ENCODE measurements at places on chromosomes 5 and 9.

GRCh38 chr5:69364414-69364813 lies 4.9 kb downstream of the AK6 start:
- DNase-seq: no peak

DNA sequence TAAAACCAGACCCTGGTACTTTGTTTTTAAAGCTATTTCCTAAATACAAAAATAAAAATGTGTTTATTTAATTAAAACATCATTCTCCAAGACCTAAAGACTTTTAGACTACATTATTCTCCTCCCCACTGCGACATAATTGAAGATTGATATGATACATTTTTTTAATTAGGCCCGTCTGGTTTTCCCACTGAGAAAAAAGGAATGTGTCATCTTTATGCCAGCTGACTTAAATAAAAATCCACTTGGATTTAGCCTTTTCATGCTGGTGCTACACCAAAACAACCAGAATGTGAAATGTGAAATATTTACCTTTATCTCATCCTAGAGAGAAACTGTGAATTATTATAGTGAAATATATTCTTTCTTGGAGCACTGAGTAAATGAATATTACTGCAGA lies 155.5 kb upstream of the PPP1R2B start:
- DNase-seq: no peak

- DNase-seq: no peak
Observed at GRCh38 chr9:133421615-133422542, at the start of gene ADAMTS13. ADAMTS13 (plus strand) TSS chr9:133422367; CDS start chr9:133422444, 77 bp downstream.

GRCh38 chr9:114401344-114401743 lies 13.6 kb upstream of the AKNA start:
- no peak for DNase-seq

GRCh38 chr9:106626936-106627335 lies 236.0 kb upstream of the ZNF462 start:
- DNase-seq: no peak

DNA sequence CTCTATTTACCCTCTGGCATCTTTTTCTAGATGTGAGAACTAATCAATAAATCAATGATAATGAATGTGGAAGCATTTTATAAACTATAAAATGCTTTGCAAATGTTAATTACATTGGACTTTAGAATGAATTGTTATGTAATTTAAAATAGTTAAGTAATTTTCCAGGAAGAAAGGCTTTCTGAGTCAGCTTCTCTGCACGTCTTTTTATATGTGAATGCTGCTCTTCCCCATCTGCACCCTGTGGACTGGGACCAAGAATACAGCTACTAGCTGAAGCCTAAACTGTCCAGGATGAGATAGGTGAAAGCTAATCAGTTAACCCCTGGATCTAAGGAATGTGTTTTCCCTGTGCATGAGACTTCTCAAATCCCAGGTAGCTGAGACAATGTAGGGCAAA lies 292.9 kb downstream of the NR3C1 start:
- DNase-seq: no peak

GRCh38 chr9:15670894-15671293 lies 118.1 kb downstream of the CCDC171 start:
- DNase-seq: no peak

GRCh38 chr9:8571643-8572042 lies 772.1 kb upstream of the DMAC1 start:
- no peak for DNase-seq

- DNase-seq: no peak
Observed at GRCh38 chr5:100469767-100470166, 65.4 kb upstream of the FAM174A start.

GRCh38 chr9:31983895-31984294 lies 400.5 kb upstream of the ACO1 start:
- no peak for DNase-seq

- DNase-seq: no peak
Observed at GRCh38 chr5:174610968-174611367, 113.4 kb upstream of the MSX2 start.

GRCh38 chr5:150075233-150075632 lies 11.1 kb downstream of the CSF1R start:
- no peak for DNase-seq

GRCh38 chr5:57176350-57176857 lies 2.5 kb downstream of the GPBP1 start:
- peak; percentile 11 for DNase-seq

DNA sequence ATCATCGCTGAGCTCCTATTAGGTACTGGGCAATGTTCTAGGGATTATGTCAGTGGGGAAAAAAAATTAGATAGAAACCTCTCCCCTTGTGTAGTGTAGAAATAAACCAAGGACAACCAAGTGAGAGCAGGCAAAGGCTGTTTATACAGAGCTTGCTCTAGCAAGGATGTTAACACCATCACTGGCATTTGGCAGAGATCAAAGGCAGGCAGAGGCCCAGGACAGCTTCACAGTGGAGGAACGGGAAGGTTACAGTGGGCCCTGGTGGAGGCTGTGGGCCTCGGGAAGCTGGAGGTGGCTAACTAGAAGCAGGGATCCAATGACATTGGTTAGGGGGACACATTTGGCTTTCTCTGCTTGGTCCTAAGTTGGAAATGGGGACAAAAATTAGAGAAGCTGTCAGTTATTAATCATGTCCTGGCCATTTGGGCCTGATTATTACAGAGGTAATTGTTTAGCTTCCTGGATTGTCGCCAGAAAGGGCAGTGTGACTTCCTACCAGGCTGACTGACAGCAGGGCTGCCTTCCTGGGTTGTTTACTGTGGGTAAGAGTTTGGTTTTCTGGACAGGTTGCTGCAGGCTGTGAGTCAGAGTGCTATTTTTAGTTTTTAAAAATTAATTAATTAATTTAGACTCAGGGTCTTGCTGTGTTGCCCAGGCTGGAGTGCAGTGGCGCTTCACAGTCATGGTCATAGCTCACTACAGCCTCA lies 259.3 kb downstream of the ROR2 start:
- no peak for DNase-seq

- no peak for DNase-seq
Observed at GRCh38 chr5:177142098-177142611, 8.6 kb downstream of the NSD1 start.

DNA sequence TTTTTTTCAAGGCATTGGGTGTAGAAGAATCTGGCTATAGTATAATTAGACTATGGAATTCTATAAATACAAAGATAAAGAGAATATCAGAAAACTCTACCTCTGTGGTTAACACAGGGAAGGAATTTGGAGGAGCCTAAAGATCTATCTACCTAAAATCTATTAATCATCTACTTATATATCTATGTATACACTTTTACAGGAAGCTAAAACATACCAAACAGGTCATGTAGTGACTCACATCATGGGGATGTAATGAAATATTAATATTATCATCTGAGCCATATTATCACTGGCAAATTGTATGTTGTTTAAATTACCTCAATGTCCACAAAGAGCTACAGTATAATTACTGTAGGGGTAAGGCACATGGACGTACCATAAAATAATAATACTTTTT lies 1748.2 kb downstream of the EFNA5 start:
- no peak for DNase-seq

DNA sequence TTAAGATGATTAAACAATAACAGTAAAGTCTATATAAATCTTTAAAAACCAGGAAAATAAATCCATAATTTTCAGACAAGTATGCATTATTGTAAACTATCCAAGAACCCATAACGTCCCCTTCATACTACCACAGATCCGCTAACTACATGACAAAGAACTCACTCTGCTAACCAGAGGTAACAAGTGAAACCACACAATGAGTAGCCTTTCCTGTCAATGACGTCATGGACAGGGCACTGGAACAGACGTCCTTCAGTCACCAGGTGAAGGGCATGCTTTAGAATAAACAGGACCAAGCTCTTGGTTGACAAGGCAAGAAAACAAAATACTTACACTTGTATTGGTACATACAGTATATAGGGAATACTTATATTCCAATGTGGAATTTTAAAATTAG lies 45.2 kb downstream of the RNF130 start:
- peak; percentile 27 for DNase-seq

- no peak for DNase-seq
Observed at GRCh38 chr5:23042226-23042625, 189.1 kb upstream of the CDH12 start.

DNA sequence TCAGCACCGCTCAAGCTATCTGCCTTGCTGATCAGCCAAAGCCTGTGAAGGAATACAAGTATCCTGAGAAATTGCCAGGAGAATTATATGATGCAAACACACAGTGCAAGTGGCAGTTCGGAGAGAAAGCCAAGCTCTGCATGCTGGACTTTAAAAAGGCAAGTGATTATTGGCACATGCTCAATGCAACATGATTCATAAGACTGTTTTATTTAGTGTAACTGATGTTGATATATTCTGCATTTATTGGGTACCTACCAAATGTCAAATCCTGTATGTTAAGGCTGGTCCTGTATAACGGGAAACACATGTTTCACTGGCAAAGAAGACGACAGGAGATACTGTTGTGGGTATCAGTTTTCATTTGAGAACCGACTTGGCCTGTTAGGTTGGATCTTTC lies 69.0 kb downstream of the ADAMTS16 start:
- no peak for DNase-seq

- DNase-seq: peak; percentile 3
Observed at GRCh38 chr5:118326481-118327045, 661.8 kb downstream of the DTWD2 start.

- no peak for DNase-seq
Observed at GRCh38 chr5:14266171-14266570, 123.0 kb downstream of the TRIO start.

DNA sequence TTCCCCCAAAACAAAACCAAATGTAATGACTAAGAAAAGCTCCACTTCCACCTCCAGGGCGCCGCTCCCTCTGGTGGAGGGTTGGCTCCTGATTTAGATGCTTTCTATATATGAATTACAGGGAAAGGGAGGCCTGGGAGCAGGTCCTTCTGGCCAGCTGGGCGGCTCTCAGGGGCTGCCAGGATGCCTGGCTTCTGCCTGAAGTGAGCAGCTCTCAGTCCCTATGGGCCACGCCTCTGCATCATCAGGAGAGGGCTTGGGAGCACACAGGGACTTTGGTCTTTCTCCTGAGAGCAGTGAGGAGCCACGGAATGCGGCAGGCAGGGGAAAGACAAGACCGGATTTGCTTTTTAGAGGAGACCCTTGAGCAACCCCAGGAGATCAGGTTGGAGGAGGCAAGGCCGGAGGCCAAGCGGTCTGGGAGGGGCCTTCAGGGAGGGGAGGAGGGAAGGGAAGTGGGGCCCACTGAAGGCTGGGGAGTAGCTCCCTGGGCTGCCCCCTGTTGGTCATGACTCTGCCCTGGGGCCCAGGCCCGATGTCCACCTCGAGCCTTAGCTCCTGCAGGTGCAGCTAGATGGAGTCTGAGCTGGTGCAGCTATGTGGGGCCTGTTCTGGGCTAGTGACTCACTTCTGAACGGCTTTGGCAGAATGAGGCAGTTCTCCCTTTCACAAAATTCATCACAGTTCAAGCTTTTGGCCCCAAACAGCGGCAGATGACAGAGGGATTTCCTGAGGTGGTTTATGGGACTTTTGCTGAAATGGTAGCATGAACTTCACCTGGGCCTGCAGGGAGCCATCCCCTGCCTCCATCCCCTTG lies 11.3 kb upstream of the GRHPR start:
- DNase-seq: no peak

DNA sequence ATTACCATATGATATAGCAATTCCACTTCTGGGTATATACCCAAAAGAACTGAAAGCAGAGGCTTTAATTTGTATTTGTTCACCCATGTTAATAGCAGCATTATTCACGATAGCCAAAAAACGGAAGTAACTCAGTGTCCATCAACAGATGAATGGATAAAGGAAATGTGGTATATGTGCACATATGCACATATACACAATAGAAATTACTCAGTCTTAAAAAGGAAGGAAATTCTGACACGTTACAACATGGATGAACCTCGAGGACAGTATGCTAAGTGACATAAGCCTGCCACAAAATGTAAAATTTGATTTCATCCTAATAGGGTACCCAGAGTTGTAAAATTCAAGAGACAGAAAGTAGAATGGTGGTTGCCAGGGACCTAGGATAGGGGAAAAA lies 54.9 kb downstream of the NUP155 start:
- DNase-seq: no peak

DNA sequence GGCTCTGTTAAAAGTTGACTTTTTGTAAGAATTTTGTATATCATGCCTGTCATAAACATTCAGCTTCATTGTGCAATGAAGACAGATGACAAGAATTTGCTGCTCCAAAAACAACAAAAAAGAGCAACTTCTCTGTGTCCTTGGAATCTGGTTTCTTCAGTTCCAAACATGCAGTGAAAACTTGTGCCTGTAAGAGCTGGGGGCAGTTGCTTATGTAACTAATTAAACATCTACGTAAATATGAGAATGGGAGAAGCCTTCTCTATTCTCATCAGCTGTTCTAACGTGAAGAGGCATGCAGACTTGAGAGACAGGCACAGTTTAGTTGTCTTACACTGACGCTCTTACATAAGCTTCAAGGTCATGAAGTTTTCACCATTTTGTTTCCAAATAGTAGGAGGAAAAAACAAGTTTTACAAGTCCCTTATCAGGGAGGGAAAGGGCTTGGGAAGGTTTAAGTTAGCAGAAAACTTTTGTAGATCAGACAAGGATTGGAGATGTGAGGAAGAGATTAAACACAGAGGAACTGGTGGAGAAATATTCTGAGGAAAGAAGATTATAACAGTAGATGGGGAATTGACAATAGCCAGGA lies 170.4 kb downstream of the RFK start:
- peak; percentile 3 for DNase-seq

GRCh38 chr5:160289721-160290120 lies 22.6 kb downstream of the CCNJL start:
- DNase-seq: no peak

DNA sequence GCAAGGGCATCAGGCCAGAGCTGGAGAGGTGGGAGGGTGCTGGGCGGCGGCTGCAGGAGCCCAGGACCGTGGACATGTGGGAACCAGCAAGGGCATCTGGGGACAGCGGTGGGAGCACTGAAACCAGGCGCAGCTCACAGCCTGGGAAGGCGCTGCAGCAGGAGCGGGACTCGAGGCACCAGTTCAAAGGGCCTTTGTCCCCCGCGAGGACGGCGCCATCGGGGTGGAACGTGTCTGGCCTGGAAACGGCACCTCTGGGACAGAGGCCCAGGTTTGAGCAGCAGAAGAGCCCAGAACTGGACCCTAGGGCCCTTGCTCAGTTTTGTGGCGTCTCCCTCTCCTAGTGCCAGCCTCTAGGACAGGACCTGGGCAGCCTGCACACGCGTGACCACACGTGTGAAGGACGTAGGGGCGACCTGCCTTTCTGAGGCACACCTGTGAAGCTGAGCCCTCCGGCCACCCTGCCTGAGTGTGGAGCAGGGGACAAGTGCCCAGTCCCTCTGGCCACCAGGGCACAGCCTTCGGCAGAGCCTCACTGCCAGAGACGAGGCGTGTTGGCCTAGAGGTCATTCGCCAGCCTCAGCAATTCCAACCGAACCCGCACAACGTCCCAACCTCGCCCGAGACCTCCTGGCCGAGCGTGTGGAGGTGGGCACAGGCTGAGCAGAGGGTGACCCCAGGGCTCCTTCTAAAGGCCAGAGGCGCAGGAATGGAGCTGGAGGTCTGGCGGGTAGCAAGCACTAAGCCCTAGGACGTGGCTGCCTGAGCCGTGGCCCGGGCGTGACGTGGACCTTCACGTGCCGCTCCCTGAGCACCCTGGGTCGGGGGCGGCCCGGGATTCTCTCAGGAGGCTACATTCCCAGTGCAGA lies 2.2 kb upstream of the TMEM210 start:
- DNase-seq: no peak
